Neuronal stem cell (in vitro differentiated cells): ENCODE measurements at places on chromosomes 5 and 9.
A peak's percentile ranks its signal among the peaks of the same experiment; 100 is the strongest.

DNA sequence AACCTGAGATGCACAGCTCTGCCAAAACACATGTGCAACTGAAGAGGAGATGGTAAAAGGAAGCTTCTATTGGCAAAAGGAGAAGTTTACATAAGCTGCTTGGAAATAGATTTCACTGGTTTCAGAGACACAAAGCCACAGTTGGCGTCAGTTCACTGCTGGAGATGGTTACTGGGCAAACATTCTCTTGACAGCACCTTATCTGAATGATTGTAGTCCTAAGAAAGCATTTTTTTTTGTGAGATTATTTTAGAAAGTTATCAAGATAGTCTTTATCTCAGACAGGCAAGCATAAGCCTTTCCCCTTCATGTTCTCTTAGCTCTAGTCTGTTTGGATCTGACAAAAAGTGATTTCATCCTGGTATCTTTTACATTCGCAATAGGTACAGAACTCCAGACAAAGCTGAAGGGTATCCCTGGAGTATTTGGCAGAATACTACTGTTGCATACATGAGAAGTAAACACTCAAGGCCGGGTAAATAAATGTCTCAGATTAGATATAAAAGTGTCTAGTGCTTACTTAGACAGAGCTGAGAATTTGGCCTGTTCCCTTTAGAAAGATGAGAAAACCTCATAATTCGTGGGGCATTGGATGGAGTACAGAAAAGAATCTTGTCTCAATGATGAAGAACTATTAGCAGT lies 1668.0 kb upstream of the NUDT12 start:
- DNase-seq: no peak

DNA sequence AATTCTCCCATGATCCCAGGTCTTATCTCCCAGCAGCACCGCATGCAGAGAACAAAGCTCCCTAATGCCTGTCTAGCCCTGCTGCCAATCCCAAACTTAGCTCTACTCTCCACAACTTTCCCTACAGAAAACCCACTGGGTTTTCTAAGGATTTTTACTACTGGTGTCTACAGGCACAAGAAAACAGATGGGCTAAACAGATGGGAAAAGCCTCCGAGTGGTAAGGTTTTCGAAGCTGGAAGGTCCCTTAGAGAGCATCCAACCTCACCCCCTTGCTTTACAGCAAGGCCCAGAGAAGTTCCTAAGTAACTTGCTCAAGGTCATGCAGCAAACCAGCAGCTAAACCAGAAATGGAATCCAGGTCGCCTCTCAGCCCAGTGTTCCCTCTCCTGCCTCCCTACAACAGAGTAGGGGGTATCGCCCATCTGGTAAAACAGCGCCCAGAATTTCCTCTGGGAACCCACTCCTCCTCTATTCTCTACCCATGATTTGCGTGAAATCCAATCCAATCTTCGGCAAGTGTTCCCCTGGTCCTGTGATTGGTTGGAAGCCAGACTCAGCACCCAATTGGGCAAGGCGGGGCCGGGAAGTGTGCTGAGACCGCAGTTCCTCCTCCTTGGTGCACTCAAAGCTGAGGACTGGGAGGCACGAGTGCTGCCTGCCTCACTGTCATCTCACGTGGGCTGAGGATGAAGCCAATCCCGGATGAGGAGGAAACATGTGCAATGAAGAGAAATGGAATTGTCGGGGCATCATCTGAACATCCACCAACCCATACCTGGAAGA lies 20.8 kb downstream of the CPLX2 start:
- DNase-seq: no peak

GRCh38 chr9:124598048-124598447 lies 90.8 kb upstream of the NR5A1 start:
- DNase-seq: no peak

- DNase-seq: no peak
Measured at GRCh38 chr9:138049779-138050471, 172.3 kb downstream of the CACNA1B start.

- DNase-seq: no peak
Measured at GRCh38 chr5:152883066-152883775, 478.1 kb upstream of the NMUR2 start.

DNA sequence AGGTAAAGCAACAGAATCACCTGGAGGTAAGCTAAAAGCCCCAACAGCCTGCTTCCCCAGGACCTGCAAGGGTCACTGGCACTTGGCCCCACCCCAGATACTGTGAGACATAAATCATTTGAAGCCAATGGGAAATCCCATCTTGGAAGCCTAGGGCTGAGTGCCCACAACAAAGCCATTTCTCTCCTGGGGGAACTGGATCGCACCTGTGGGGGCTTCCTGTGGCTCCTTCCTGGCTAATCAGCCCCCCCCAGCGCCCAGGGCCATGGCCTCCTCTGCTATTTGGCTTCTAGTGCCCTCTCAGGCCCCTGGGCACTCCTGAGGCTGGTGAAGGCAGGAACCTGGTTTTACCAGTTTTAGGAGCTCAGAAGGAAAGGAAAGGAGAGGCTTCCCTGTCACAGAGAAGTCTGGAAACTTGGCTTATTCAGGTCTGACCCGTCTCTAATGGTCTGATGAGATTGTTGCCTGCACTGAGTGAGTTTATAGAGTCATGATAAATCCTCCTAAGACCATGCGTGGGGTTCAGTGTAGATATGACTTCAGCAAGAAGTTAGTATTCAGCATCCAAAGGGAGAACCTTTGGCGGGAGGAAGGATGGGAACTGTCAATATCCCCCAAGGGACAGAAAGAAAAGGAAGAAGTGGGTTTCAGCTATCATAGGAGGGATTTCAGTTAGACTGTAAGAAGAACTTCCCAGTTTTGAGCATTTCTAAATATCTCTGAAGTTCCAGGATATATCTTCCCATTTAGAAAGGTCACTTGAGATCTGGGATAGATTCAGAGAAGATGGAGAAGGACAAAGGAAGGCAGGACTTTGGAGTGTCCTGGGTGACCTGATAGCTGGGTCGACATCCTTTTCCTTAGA lies 1.2 kb downstream of the KCNMB1 start:
- DNase-seq: no peak

GRCh38 chr5:2960294-2960693 lies 208.8 kb upstream of the IRX2 start:
- no peak for DNase-seq

GRCh38 chr5:126732716-126733115 lies 44.2 kb upstream of the LMNB1 start:
- DNase-seq: no peak

DNA sequence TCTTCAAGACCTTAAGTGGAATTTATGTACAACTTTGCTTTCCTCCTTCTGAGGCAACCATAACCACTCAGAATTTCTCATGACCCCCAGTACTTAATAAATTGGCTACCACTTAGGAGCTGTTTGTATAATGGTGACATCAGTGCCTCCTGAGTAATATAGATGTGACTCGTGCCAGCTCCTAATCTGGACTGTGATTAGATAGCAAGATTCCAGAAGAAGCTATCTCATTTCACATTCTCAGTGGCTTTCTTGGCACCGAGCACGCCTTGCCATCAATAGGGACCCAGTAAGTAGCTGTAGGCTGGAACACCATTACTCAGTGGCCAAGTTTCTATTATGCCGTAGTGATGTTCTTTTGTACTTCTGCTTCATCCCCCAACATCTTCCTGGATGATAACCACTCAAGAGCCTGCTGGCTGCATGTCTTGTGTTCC lies 228.8 kb downstream of the CD180 start:
- no peak for DNase-seq

- DNase-seq: no peak
Measured at GRCh38 chr5:51395666-51396356, 12.6 kb downstream of the ISL1 start.

DNA sequence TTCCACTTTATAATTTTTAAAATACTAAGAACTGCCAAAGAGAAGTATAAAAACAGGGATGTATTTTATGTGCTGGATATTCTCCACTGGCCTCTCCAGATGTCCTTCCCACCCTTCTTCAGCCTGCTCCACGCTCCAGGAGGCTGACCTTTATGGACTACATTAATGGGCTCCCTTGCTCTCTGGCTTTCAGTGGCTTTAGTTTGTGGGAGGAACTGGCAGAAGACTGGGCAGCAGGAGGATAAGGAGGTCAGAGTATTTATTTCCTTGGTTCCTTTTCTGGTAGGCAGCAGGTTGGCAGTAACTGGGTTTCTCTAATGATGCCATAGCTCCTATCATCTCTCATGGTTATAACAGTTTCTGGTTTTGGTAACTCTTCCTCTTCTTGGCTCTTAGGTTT lies 133.9 kb downstream of the PAM start:
- no peak for DNase-seq

DNA sequence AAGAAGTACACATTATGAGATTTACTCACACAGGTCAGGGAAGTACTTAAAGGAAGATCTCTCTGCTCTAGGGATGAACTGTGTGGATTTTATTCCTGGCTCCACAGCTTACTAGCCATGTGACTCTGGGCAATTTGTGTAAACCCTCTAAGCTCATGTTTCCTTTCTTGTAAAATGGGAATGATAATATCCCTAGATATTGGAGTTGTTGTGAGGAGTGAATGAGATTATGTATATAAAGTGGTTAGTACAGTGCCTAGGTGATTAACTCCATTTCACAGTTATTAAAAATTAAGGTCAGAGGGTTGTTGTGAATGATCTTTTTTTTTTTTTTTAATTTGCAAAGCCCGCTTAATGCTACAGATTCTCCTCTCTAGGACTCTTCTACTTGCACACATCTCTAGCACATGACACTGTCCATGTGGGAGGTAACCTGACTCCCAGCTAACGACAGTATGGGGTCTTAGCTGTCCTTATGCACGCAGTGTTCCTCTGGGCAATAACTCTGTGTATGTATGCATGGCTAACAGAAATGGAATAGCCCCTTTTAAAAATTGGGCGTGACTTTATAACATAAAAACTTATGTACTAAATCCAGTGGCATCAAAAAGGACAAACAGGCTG lies 23.9 kb upstream of the MYOT start:
- DNase-seq: no peak

DNA sequence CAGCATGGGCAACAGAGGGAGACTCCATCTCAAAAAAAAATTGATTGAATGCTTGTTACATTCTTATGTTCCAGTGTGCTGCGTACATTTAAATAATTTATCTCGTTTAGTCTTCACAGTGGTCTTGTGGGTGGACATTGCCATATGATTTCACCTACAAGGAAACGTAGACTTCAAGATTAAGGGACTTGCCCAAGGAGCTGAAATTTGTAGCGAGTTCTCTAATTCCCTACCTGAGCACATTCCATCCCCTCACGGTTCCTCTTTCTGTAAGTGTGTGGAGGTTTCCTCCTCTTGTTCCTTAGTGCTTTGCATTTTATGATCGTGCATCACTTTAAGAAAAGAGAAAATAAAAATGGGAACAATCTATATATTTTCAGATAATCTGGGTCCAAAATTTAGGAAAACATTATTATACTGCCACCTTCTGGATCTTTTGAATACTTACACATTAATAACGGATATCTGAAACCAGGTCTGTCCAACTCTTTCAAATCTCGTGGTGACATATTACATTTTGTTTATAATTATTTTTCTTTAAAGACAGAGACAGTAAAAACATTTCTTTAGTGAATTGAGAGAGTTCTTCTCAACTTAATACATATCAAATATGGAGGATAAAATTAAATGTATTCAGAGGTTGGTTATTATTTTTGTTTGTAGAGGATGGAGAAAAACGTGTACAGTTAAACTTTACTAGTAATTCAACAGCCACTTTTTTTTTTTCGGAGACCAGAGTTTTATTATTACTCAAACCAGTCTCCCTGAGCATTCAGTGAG lies 29.9 kb upstream of the C7 start:
- DNase-seq: no peak

DNA sequence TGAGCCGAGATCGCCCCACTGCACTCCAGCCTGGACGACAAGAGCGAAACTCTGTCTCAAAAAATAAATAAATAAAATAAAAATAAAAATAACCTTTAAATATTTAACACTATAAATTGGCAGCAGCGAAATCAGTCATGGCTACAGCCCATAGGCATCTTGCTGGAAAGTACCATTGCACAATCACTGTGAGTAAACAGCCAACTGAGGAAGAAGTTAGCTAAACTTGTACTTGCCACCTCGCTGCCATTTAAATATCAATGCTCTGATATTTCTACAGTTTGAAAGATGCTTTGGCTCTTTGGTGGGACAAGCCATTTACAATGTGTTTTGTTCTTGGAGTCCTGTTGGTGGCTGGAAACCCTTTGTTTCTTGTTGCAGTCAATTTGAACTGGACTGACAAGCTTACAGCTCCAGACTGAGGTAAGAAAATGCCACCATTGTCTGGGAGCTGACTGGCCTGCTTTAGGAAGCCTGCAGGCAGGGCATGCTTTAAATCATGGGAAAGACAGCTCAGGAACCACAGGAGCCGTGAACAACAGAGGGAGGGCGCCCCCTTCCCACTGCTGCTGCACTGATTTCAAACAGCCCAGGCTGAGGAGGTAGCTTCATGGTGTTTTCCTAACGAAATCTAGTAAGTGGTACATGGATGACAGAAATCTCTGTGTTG lies 322.8 kb upstream of the RFX3 start:
- DNase-seq: peak; percentile 68

DNA sequence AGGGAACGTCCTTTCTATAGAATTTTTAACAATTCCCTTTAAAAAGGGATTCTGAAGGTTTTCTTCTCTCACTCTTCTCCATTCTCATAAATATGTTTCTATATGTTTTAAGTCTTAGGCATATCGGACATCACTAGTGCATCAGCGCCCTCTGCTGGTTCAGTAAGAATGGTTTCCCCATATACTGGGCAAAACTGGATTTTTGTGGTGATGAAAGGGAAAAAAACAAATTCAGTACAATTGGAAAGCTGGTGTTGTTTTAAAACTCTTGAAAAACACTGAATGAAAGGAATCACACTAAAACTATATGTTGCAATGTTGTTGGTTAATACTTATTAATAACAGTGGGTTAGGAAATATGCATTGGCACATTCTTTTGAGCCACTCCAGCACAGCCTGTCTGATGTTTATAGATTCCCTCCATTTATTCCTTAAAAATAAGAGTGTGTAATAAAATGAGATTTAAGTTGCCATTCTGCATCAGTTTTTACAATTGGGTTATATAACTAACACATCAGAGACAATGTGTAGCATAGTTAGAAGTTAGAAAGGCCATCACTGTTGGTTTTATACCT lies 15.8 kb downstream of the CWC27 start:
- peak; percentile 75 for DNase-seq

GRCh38 chr5:169789417-169789940 lies 152.4 kb downstream of the DOCK2 start:
- DNase-seq: no peak
